Activated effector memory CD4-positive, alpha-beta T cell treated with Interleukin-2 at 50 U/mL for 16 hours (primary cell): ENCODE measurements at places on chromosomes 12 and 14.

- DNase-seq: no peak
These were observed 19.0 kb downstream of the NUBPL start for GRCh38 chr14:31580234-31580633.

DNA sequence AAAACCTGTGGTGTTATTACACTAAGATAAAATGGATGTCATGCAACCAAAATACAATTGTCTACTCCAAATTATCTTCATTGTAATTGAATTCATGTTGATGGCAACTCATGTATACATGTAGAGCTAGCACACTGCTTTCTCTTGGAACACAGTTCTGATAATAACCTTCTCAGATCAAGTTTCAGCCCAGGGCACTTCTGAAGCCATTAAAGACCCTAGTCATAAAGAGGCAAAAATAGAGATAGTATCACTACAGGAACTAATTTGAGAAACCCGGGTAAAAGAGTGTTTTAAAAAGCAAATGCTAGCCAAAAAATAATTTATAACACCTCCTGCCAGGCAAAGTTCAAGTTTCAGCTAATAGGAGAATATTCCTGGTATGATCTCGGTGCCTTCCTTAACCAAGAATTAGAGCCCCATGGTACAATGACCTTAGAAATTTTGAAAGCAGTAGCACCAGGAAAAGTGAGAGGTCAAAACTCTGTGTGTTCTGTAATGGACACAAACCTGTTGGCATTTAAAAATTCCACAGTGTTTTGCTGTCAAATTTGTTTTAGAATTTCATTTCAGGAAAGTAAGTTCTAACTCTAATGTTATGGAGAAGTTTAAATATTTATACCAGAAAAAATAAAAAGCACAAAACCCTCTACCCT is 105.0 kb upstream of the FRMD6 start:
- no peak for DNase-seq

DNA sequence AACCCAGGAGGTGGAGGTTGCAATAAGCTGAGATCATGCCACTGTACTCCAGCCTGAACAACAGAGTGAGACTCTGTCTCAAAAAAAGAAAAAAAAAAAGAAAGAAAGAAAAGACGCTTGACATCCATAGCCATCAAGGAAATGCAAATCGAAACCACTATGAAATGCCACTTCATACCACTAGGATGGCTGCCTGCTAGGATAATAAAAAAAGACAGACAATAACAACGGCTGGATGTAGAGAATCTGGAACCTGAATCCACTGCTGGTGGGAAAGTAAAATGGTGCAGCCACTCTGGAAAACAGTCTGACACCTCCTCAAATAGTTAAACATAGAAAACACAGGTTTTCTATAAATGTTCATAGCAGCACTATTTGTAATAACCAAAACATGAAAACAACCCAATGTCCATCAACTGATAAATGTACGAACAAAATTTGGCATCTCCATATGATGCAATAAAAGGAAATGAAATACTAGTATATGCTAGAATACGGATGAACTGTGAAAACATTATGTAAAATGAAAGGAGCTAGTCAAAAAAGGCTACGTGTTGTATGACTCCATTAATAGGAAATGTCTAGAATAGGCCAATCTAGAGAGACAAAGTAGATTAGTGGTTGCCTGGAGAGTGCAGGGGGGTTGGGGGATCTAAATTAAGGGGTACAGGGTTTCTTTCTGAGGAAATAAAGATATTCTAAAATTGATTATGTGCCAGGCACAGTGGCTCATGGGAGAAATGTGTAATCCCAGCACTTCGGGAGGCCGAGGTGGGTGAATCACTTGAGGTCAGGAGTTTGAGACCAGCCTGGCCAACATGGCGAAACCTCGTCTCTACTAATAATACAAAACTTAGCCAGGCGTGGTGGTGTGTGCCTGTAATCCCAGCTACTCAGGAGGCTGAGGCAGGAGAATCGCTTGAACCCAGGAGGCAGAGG is 9.7 kb downstream of the WSB2 start:
- DNase-seq: no peak

DNA sequence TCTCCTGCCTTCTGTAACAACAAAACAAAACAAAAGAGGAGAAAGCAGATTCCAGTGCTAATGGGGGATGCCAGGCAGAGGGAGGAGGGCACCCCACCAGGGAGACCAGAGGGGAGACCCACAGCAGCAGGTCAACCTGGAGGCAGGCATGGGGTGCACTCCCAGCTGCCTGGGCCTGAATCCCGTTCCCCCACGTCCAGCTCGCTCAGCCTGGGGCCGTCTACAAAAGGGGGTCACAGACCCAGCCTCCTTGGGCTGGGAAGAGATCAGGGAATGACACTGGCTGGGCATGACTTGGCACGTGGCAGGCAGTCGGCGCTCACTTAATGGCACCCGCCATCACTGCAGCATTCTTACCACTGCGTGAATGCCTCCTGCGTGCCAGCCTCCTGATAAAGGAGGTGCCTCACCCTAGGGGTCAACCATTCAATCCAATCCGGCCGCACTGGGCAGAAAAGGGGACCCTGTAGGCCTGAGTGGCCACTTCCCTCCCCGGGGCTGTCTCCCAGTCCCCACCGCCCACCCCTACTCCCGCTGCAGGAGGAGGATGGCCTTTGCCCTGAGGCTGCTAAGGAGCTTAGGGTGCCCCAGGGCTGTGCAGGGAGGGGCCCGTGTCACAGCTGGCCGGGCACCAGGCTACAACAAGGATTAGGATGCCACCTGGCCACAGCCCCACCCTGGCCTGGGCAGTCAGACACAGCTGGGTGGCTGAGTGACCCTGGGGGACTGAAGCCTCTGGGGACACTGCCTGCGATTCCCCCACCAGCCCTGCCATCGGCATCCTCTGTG is 87.5 kb downstream of the NCOR2 start:
- no peak for DNase-seq

GRCh38 chr12:86261142-86261541 is 5.0 kb upstream of the MGAT4C start:
- DNase-seq: no peak

- no peak for DNase-seq
These were observed 216 bp downstream of the IKBIP start for GRCh38 chr12:98644433-98644711.

DNA sequence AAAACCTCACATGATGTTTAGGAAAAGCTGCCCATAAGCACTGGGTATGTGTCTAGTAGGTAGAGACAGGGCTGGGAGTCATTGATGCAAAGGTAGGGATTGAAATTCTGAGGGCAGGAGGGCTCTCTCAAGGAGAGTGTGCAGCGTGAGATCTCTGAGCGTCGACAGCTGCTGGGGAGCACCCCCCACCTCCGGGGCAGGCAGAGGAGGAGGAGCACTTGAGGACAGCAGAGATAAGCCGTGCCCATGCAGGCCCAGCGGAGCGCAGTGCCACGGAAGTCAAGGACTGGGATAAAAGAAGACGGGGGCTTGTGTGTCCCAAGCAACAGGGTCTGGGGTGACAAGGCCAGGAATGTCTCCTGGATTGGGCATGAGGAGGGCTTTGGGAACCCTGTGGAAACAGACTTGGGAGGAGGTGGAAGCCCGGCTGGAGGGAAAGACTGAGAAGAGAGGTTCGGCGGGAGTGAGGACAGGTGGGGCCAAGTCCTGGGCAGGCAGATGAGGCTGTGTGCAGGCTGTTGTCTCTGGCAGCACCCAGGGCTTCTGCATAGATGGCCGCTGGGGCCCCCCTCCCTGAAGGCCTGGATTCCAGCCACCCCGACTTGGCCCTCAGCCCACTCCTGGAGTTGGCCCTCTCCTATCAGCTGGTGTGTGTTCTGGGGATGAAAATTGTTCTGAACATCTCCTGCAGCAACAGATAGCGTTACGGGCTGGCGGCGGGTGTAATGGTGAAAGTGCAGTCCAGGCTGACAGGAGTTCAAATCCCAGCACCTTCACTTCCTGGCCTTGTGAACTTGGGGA is 1.9 kb downstream of the CACNA2D4 start:
- DNase-seq: no peak

DNA sequence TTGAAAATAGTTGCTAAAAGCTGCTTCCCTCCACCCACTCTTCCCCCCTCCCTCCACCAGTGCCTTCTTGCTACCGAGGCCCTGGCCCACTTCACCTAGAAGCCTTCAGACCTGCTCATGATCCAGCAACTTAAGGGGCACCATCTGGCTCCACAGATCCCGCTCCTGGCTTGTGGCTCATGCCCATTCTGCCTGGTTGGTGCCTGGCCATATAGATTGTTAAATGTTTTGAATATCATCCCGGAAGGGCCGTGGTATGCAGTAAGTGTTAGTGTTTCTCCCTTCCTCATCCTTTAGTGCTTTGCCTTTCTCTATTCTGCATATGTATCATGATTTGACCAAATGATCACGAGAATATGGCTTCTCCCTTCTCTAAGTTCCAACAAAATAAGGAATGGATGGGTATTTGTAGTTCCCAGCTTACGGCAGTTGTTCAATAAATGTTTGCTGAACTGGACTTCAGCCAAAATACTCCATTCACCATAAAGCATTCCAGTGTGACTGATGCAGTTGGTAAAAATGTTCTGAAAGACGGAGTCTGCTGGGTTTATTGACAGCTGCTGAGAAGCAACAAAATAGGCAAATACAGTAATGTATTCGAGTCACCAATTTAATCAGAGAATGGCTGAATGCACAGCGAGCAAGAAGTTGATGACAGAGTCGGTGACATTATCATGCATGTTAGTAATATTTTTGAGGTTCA is 30.7 kb downstream of the GRIP1 start:
- DNase-seq: no peak

DNA sequence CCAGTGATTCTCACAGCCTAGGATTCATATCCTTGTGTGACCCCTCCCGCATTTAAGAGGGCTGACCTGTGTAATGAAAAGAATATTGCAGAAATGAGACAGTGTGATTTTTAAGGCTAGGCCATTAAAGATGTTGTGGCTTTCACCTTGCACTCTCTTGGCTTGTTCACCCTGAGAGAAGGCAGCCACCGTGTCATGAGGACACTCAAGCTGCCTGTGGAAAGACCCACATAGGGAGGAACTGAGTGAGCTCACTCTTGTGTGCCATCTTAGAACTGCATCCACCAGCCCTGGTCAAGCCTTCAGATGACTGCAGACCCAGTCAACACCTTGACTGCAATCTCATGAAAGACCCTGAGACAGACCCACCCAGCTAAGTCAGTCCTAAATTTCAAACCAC is 46.3 kb upstream of the TMPO start:
- no peak for DNase-seq

DNA sequence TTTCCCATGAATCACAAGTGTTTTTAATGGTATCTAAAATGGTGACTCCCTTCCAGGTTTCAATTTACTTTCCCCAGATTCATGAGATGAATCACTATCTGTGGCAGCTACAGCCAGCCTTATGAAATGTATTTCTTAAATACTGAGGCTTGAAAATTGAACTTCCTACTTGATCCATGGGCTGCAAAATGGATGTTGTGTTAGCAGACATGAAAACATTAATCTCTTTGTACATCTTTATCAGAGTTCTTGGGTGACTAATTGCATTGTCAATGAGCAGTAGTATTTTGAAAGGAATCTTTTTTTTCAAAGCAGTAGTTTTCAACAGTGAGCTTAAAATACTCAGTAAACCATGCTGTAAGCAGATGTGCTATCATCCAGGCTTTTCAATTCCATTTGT is 250.8 kb downstream of the SLC6A15 start:
- no peak for DNase-seq

DNA sequence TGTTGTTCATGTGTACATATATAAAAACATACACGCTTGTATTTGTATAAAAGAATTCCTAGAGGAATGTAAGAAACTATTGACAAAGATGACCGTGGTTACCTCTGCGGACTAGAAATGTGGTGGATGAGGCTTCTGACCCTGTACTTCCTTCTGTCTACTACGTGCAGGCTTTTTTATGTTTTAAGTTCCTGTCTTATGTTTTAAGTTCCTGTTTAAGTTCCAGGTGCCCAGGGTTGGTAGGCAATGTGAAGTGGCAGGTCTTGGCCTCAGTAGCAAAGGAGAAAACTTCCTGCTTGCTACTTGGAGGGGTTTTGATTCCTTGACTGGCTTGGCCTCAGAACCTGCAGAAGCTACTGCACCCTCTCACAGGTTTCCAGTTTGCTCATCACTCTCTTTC is 11.6 kb downstream of the POMT2 start:
- no peak for DNase-seq

DNA sequence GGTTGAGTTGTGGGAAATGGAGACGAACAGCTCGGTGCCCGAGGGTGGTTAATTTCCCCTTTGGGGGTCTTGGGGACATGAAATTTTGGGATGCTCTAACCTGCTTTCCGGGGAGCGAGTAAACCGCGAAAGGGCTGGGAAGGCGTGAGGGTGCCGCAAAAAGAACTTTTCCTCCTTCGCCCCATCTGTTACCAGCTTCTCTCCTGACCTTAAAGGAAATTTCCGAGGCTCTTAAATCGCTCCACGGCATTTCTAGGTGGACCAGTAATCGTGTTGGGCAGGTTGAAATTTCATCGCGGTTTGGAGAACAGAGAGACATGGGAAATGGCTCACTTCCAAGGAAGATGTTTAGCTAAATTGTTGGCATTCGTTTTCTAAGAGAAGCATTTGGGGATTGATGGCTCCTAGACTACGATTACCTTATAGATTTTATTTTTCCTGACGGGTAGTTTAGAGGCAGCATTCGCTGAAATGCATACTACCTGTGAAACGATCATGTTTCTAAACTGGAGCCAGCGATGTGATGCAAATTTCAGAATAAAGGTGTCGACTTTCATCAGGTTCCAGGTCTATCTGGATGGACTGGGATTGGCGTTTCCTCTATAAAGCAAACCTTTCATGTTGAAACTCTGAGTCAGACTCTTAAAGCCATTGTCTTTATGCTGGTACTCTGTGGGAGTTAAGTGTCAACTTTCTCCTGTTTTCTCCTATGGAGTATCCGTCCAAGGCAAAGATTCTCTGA is 414.5 kb downstream of the PCNX1 start:
- no peak for DNase-seq

DNA sequence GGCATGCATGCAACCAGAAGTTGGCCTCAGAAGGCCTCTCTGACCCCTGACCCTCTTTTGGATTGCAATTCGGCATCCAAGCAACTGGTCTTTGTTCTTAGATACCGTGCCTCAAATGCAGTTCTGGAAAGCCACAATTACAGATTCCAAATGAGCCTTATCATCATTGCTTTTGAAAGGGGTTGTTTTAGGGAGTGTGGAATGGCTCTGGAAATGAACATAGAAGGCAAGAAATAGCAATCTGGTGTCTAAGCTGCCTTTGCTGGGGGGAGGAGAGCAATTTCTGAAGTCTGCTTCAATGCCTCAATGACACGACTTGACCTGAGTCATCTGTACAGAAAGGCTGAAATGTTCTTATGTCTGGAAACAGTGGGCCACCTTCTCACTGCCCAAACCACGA is 250.1 kb downstream of the NUAK1 start:
- no peak for DNase-seq

GRCh38 chr12:47743311-47743860 is 15.3 kb downstream of the RAPGEF3 start:
- no peak for DNase-seq

DNA sequence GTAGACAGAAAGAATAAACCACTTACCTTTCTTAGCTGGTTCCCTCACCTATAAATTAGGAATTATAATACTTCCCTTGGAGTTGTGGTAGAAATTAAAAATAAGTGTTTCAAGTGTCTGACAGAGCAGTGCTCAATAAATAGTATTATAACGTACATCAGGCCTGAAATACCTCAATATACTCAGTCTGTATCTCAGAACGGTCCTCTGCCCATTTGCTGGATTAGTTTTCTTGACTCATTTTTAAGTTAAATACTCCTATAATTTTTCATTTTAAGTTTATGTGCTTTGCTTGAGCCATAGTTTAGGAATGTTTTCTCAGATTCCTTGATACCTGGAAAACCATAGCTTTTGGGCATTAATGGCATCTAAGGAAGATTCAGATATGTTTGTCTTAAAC is 22.4 kb downstream of the ARHGAP5 start:
- no peak for DNase-seq

GRCh38 chr12:80752464-80752863 is 35.8 kb downstream of the MYF5 start:
- no peak for DNase-seq
